Ammon's horn (tissue), 1 donor: ENCODE measurements at places on chromosomes 3 and 15.
A peak's percentile ranks its signal among the peaks of the same experiment; 100 is the strongest.

DNA sequence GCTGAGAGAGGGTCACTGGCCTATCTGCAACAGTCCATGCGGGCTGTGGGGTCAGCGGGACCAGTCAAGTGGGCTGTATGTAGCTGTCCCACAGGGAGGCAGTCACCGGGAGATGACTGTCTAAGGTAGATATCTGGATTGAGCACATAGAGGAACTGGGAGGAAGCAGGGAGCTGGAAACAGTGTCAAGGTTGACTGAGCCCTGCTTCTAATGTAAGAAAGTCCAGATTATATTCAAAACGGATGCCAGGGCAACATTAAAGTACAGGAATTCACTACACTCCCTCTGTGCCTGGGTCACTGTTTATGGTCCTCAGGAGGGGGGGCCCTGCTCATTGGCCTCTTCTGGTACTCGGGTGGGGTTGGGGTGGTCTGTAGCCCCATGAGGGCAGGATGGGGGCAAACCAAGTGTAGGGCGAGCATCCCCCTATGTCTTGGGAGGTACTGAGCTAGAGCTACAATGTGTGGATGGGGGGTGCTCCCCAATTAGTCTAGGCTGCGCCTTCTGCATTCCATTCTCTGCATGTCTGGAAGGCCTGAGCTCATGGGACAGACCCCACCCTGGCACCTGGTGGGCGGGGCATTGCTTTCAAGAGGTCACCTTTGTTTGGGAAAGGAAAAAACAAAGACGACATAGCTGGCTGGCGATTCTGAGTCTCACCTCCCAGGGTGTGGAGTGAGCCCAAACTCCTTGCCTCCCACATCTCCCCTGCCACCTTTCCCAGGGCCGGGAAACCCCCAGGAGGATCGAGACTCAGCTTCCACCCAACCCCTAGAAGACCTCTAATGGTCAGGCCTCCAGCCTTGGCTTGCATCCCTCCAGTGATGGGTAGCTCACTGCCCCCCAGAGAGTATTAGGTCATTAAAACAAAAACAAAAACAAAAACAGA is 45.1 kb upstream of the C15orf39 start:
- DNase-seq, result no peak

- no peak for DNase-seq
Observed at GRCh38 chr3:132519914-132520313, 77.2 kb upstream of the ACKR4 start.

- no peak for DNase-seq
Observed at GRCh38 chr15:74391582-74392450, 24.4 kb upstream of the CYP11A1 start.

- DNase-seq, result no peak
Observed at GRCh38 chr3:185813691-185814215, 11.1 kb downstream of the IGF2BP2 start.

DNA sequence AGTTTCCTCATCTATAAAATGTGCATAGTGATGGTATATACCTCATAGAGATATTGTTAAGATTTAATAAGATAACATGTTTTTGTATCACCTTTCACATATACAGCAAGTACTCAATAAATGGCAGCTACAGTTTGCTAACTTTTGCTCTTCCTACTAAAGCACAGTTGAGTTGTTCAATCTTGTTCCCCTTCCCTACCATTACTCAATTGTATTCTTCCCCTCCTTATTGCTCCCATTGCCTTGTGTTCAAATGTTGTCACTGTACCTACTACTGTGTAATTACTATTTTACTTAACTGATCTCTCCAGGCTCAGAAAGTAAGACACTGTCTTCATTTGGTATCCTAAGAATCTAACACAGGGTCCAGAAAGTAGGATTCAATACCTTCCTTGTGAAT is 5.5 kb downstream of the CD47 start:
- no peak for DNase-seq

DNA sequence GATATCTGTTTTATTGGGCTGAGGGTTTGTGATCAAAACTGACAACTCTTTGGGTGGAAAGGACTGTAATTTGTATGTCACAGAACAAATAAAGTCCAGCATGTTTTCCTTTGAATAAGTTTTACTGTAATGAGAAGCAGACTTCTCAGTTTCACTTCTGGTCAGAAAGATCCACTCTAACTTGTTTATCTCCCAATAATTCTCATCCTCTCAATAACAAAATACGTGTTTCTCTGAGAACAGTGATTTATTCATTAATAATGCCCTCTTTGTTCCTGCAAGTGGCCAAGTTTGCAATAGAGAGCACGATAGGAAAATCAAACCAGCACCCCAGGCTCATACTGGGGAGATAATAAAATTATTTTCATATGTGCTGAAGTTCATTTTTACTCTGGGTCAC is 190.6 kb downstream of the CNTN3 start:
- DNase-seq, result peak; percentile 9

GRCh38 chr3:135311699-135312098 is 516.6 kb downstream of the EPHB1 start:
- no peak for DNase-seq

- no peak for DNase-seq
Observed at GRCh38 chr3:152910966-152911365, 76.0 kb downstream of the P2RY1 start.

DNA sequence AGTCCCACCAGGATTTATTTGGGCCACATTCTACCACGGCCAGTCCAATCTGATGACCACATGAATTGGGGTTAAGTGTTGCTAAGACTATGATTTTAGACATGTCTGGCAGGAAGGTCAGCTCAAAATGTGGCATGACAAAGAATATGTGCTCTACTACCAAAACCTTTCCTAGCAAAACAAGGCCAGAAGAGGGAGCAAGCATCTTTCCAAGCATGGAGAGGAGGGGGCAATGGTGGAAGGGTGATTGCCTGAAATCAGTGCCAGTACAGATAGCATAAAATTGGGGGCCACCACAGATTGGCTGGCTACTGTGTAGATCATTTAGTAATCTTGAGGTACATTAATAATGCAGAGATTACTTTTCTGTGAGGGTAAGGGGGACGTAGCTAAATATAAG is 43.2 kb downstream of the TMEM39A start:
- DNase-seq, result no peak

DNA sequence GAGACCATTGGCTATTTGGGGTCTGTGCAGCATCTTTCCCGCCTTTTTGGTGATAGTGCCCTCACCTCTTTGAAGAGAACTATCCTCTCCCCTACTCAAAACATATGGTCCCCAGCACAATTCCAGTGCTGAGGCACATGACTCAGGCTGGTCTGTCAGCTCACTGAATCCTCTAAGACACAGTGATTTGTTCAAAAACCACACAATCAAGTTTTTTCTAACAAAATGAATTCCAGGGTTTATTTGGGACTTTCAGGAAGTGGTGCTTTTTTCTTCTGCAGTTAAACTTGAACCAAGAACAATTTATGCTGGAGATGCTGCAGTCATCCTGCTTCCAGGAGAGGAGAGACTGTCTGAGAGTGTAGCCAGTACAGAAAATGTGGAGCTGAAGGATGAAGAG is 142.5 kb upstream of the LMCD1 start:
- no peak for DNase-seq

GRCh38 chr15:52642386-52643361 is 36.5 kb downstream of the ATOSA start:
- DNase-seq, result peak; percentile 18

GRCh38 chr3:50574444-50574831 is 5.1 kb downstream of the HEMK1 start:
- no peak for DNase-seq

- DNase-seq, result peak; percentile 100
Observed at GRCh38 chr3:9731206-9732079, at the start of gene BRPF1. Gene BRPF1, plus strand, starts transcription at chr3:9731735. Its CDS starts 2,406 bp downstream, at chr3:9734141.

GRCh38 chr3:145518639-145519038 is 642.3 kb downstream of the PLOD2 start:
- DNase-seq, result no peak

GRCh38 chr15:47333734-47334133 is 383.6 kb upstream of the SEMA6D start:
- DNase-seq, result no peak

DNA sequence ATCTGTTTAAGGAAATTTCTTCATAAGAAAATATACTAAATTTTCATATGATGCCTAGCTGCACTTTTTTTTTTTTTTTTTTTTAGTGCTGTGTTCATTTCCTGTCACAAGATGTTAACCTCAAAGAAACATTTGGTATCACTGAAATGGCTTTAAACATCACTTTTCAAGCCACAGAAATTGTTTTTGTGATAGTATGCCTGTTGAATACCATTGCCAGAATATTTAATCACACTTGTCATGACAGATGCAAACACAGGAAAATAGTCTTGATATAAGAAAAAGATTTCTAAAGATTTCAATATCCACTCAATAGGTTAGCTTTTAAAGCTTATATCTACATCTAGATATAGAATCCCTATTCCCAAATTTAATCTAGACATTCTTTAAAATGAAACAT is 608.5 kb upstream of the AGTR1 start:
- no peak for DNase-seq
